ENCODE measurements at places on chromosomes 1 and 21.

- peak; percentile 15 for DNase-seq
Observed at GRCh38 chr1:14597343-14598006, 1.0 kb upstream of the KAZN start.

GRCh38 chr1:107499139-107499744 lies 358.4 kb downstream of the NTNG1 start:
- DNase-seq: no peak

DNA sequence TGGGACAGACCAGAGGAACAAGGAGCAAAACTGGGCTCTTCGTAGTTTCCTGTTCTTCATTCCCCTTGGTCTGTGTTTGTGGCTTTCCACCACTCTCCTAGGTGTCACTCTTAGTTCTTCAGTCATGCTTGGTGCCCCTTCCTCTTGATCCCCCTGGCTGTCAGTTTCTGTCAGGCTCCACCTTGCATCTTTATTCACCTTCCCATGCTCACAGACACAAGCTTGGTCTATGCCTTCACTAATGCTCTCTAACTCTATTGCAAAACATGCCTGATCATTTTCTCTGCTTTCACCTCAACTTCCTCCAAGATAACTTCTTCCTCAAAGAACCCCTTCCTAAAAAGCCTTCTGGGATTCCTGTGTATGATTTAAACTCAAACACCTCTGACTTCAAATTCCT lies 122.9 kb downstream of the GLUL start:
- no peak for DNase-seq

GRCh38 chr1:110783292-110783918 lies 89.5 kb upstream of the CD53 start:
- DNase-seq: peak; percentile 70

DNA sequence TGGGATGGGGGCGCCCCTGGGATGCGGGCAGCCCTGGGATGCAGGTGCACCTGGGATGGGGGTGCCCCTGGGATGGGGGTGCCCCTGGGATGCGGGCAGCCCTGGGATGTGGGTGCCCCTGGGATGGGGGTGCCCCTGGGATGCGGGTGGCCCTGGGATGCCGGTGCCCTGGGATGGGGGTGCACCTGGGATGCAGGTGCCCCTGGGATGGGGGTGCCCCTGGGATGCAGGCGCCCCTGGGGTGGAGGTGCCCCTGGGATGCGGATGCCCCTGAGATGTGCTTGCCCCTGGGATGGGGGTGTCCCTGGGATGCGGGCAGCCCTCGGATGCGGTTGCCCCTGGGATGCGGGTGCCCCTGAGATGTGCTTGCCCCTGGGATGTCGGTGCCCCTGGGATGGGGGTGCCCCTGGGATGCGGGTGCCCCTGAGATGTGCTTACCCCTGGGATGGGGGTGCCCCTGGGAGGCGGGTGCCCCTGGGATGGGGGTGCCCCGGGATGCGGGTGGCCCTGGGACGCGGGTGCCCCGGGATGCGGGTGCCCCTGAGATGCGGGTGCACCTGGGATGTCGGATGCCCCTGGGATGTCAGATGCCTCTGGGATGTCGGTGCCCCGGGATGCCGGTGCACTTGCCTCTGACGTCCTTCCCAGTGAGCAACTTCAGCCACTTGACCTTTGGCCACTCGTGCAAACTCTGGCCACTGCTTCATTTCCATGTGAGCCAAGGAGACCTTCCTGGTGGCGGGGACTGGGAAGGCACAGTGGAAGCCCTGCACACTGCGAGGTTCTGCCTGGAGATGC lies 37.3 kb upstream of the SLC19A1 start:
- no peak for DNase-seq

DNA sequence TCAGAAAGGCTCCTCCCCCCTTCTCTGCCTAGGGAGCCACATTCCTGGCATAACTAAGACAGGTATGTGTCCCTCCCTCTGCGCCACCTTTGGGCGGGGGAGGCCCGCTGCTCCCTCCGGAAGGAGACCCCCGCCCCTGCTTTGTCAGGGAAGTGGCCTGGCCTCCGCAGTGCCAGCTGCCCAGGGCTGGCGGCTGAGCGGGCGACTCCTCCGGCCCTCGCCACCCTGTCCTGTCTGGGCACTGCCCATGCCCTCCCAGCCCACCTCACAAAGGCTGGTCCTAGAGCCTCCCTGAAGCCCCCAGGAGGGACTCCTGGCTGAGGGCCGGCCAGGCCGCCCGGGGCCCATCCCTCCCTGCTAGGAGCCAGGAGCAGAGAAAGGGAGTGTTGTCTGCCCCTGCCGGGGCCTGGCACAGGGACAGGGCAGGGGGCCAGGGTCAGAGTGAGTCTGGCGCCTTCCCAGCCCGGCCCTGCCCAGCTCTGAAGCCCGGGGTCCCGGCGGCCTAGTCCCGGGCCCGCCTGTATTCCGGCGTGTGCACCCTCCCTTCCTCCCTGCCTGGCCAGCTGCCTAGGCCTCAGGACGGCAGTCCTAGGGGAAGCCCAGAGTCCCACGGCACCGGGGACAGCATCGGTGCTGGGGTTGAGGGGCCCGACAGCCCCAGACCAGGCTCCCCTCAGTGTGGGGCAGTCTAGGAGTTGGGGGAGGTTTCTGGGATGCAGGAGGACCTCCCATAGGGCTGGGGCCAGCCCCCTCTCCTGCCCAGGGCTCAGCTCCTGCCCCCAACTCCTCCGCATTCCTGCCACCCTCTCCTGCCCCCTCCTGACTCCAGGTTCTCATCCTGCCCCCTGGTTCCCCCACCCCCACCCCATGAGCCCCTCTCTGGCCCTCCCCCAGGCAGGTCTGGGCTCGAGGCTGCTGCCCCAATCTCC lies 5.1 kb downstream of the AGRN start:
- DNase-seq: peak; percentile 52
